Heart right ventricle (tissue), 16 donors: ENCODE measurements at places on chromosomes 4 and X. TPM values are rescaled to one million over a fixed set of nuclear protein-coding genes. Genes with fewer than 3 reads are reported as not detected.

- H3K27me3 ChIP-seq, result no peaks in the 10 kb centered on the region
- H3K4me3 ChIP-seq, result no peak overlapping the region
- H3K36me3 ChIP-seq, result no peaks in the 10 kb centered on the region
- H3K27ac ChIP-seq, result no peak overlapping the region
- no peaks in the 10 kb centered on the region for H3K4me1 ChIP-seq
- no peak for DNase-seq
Measured at GRCh38 chr4:90951037-90951436, 823.8 kb downstream of the CCSER1 start.

- H3K27me3 ChIP-seq, result no peaks in the 10 kb centered on the region
- H3K27ac ChIP-seq, result peak overlapping the region; percentile 98
- H3K36me3 ChIP-seq, result no peaks in the 10 kb centered on the region
- DNase-seq, result no peak
- H3K4me3 ChIP-seq, result no peak overlapping the region
Measured at GRCh38 chr4:168319486-168320019, 1.0 kb upstream of the DDX60 start.

DNA sequence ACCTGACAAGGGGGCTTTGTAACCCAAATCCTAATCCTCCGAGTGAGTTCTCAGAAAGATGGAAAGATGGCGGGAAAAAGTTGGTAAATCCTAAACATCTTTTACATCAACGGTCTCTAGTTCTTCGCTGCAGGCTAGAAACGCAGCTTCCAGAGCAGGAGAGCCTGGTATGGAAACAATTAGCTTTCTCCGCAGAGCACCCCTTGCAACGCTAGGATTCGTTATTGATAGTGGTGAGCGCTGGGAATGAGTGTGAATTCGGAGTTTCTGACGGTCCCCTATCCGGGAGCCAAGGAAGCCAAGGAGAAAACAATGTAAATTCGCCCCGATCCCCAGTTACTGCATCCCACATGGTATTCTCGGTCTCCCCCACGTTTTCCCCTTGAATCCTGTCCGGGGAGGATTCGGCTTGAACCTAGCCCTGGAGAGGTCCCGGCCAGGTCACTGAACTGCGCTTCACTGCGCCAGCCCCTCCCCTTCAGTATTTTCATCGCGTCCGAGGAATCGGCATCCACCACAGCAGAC lies 4.7 kb upstream of the NEUROG2 start:
- H3K36me3 ChIP-seq, result no peaks in the 10 kb centered on the region
- H3K4me1 ChIP-seq, result peaks cover 37% of the 10 kb centered on the region
- H3K27me3 ChIP-seq, result peaks cover 91% of the 10 kb centered on the region
- no peak overlapping the region for H3K27ac ChIP-seq

DNA sequence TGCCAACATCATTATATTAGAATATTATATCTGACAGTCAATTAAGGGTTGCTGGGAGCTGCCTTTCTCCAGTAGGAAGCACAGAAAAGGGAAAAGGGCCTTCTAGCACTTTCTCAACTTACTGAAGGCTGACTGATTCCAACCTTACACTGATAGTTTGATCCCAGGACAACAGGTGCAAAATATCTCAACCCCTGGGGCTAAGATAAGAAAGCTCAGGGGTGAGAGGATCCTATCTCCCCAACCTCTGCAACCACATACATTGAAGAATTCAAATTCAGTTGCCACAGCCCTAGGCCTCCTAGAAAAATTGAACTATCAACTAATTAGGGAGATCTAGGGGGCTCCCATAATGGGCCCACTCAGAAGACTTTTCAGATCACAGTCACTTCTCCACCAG lies 179.1 kb upstream of the GPRIN3 start:
- H3K4me3 ChIP-seq, result no peak overlapping the region
- H3K27me3 ChIP-seq, result no peaks in the 10 kb centered on the region
- no peak overlapping the region for H3K27ac ChIP-seq
- no peaks in the 10 kb centered on the region for H3K4me1 ChIP-seq

GRCh38 chrX:133213117-133213516 lies 5.0 kb downstream of the TFDP3 start:
- no peak for DNase-seq
- H3K4me1 ChIP-seq, result no peaks in the 10 kb centered on the region
- no peaks in the 10 kb centered on the region for H3K27me3 ChIP-seq
- H3K27ac ChIP-seq, result no peak overlapping the region

DNA sequence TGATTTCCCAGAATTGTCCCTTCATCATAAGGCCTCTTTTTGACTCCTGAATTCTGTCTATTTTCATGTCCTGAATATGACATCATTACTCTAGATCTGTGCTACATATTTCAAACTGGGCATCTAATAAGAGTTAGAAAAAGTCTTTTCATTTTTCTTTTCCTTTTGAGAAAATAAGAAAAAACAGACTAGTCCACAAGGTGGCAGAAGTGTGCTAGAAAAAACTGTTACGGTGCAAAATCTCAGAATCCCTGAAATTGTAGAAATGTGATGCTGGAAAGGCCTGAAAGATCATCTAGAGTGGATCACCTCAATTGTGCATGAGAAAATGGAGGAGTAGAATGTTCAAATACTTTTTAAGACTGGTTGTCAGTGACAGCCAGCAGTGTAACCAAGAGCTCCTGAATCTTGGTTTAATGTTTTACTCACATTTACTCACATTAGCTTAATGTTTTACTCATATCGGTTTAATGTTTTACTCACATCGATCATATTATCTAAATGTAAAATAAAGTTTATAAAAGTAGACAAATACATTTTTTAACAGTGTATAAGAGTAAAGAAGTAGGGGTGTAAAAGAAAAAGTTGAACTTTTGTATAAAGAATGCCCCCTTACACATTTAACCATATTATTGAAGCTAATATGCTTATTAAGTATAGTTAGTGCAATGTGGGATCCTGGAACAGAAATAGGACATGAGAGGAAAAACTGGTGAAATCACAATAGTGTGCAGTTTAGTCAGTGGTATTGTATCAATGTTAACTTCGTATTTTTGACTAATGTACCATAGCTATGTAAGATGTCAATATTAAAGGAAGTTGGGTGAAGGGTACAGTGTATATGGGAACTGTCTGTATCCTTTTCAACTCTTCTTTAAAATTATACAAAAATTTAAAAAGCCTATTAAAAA lies 15.2 kb downstream of the ASB11 start:
- H3K27me3 ChIP-seq, result no peaks in the 10 kb centered on the region
- H3K36me3 ChIP-seq, result no peaks in the 10 kb centered on the region
- H3K4me3 ChIP-seq, result no peak overlapping the region
- no peak overlapping the region for H3K27ac ChIP-seq
- H3K4me1 ChIP-seq, result peaks cover 41% of the 10 kb centered on the region

GRCh38 chr4:140004549-140004895 lies 149.5 kb downstream of the MAML3 start:
- no peaks in the 10 kb centered on the region for H3K27me3 ChIP-seq
- peak overlapping the region; percentile 52 for H3K4me3 ChIP-seq
- H3K36me3 ChIP-seq, result no peaks in the 10 kb centered on the region
- peak; percentile 64 for DNase-seq

DNA sequence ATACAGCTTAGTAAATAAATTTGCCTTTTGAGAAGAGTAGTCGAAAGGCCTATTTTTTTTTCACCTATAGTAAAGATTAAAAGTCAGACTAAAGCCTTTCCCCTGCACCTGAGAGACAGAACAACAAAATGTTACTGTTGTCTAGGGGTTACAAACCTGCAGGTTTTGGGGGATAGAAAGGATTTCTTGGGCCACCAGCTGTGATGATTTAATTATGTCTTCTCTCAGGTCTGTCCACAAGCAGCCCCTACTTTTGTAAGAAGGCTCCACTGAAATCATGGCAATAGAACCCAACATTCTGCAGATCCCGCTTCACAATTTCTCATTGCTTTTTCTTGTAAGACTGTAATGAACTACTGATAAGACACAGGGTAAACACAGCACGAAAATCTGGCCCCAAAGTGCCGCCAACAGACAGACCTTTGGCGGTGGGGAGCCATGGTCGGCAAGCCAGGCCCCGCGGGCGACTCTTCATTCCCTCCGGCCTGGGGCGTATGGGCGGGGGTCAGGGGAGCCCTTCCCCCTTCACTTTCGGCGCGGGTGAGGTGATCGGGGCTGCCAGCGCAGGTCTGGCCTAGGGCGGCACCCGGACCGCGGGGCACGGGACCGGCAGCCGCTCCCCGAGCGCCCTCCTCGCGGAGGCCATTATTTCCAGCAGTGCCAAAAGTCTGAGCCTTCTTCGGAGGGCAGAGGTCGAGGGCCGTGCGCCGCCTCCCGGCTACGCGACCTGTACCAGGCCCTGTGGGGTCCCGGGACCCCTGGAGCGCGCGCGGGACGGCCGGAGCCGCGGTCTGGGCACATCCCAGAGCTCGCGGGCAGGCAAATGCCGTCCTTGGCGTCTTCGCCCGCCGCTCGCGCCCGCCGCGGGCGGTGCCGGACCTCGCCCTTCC lies 812 bp upstream of the KDM6A start:
- H3K27me3 ChIP-seq, result no peaks in the 10 kb centered on the region
- peaks cover 10% of the 10 kb centered on the region for H3K4me1 ChIP-seq
- peak overlapping the region; percentile 99 for H3K27ac ChIP-seq
- peak overlapping the region; percentile 89 for H3K4me3 ChIP-seq

GRCh38 chr4:38665551-38666411 lies 1.8 kb downstream of the KLF3 start:
- H3K27me3 ChIP-seq, result no peaks in the 10 kb centered on the region
- H3K27ac ChIP-seq, result peak overlapping the region; percentile 100
- no peaks in the 10 kb centered on the region for H3K36me3 ChIP-seq
- H3K4me1 ChIP-seq, result peaks cover 54% of the 10 kb centered on the region
- no peak for DNase-seq
- H3K4me3 ChIP-seq, result peak overlapping the region; percentile 72

- H3K36me3 ChIP-seq, result no peaks in the 10 kb centered on the region
- H3K4me3 ChIP-seq, result no peak overlapping the region
- H3K27ac ChIP-seq, result peak overlapping the region; percentile 70
- H3K4me1 ChIP-seq, result no peaks in the 10 kb centered on the region
Measured at GRCh38 chr4:126306152-126306869, 991.6 kb downstream of the FAT4 start.

DNA sequence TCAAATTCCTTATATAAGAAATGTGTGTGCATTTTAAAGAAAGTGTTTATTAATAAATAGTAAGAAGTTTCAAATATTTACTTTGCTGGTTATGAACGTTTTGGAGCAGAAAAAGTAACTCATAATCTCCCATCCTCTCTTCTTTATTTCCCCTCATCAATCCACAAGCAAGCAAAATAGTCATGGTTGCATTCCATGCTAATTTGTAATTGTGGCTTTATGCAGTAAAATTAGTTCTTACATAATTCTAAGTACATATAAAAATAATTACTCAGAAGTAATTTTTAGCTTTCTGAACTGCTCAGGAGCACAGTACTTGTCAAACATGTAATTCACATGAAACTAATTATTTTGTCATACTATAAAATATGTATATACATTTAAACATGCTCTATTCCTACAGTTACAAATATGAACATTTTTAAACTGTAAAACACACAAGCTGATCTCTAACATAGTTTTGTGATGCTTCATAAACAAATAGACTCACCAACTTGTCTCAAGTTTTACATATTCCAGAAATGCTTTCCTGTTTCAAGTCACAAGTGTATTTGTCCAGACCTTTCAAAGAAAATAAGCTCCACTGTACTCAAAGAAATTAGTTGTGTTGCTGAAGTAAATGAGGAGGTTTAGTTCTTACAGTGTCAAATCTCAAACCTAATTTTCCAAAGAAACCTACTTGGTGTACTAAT lies 218.9 kb downstream of the PABPC4L start:
- no peak overlapping the region for H3K27ac ChIP-seq
- no peak overlapping the region for H3K4me3 ChIP-seq
- H3K27me3 ChIP-seq, result no peaks in the 10 kb centered on the region

DNA sequence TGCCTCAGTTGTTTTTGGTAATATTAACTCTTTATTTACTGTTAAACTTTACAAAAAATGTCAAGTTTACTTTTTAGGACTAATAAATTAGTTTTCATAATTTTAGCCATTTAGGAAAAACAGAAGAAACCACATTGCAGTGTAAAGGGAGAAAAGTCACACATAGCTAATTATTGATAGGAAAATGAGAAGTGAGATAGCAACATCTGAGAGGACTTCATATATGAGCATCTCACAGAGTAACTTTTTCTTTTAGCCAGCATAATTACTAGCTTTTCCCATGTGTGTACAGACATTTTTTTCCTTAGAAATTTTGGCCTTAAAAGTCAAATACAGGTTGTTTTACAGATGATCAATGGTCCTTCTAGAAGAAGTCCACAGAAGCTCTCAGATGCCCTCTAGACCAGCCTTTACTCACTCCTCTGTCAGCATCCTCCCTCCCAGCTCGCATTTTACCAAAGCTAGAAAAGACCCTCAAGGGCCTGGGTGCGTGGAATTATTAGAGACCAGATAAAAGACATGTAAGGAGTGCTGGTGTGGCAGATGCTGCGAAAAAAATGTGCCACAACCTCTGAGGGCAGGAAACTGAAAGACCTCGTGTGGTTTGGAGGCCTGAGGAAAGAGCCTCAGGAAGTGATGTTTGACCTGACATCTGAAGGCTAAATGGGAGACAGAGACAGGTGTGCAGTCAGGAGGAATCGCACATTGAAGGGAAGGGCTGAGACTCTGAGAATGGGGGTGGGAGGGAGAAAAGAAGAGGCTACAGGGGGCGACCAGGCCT lies 156.9 kb downstream of the CBR4 start:
- peaks cover 79% of the 10 kb centered on the region for H3K4me1 ChIP-seq
- DNase-seq, result no peak
- no peaks in the 10 kb centered on the region for H3K36me3 ChIP-seq
- H3K27me3 ChIP-seq, result no peaks in the 10 kb centered on the region

DNA sequence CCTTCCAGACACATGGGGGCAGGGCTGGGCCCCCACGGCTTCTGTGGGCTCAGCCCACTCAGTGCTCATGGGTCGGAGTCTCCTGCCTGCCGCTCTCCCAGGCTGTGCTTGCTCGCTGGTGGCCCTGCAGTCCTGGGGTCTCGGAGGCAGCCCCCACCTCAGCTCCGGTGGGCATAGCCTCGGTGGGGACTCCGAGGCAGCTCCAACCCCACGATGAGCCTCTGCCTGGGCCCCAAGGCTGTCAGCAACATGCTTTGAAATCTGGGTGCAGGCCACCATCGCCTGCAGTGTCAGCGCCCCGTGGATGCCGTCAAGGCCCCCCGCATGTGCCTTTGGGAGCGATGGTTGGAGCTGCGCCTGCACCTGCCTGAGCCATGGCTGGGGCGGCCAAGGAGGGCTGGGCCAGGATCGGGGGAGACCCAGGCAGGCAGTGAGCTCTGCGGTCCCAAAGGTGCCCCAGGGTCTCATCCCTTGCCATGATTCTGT lies 30.2 kb upstream of the SPON2 start:
- DNase-seq, result peak; percentile 2
- H3K27ac ChIP-seq, result peak overlapping the region; percentile 15
- H3K4me3 ChIP-seq, result no peak overlapping the region

The DRD5 gene
- total RNA-seq, result not detected

The CWH43 gene
- not detected for total RNA-seq

The CSAG2 gene
- not detected for total RNA-seq

The ETDA gene
- not detected for total RNA-seq

The SPARCL1 gene
- total RNA-seq, result 273 TPM
